ENCODE measurements at places on chromosomes 1 and 21.

DNA sequence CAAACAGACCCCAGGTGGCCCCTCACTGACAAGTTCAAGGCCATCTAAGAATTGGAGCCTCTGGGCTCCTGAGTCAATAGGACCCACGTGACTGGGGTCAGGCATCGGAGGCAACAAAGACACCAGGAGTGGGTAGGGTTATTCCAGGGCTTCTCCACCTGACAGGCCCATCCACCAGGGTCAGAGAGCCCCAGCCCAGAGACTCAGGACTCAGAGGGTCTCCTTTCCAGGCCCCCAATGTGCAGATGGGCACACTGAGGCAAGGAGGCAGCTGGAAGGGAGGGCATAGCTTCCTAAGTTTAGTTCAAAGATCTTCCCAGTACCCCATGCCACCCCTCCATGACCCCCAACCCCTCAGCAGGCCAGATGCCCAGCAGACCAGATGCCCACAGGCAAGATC, 388.6 kb downstream of the MATN1 start:
- DNase-seq: no peak

DNA sequence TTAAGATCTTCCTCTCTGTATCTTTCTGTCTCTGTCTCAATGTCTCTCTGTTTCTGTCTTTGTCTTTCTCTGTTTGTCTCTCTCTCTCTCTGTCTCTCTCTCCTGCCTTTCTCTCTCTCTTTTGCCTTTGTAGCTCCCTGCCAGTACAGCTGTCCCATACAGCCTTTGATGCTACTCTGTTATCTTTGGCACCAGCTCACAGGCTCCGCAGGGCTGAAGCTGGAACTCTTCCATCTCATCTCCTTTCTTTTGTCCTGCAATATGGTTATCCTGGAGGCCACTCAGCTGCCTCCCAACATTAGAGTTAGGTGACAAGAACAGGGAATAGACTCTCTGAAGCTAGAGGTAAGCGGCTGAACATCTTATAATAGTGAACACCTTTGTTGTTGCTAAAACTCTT, 354.3 kb upstream of the NEGR1 start:
- no peak for DNase-seq

DNA sequence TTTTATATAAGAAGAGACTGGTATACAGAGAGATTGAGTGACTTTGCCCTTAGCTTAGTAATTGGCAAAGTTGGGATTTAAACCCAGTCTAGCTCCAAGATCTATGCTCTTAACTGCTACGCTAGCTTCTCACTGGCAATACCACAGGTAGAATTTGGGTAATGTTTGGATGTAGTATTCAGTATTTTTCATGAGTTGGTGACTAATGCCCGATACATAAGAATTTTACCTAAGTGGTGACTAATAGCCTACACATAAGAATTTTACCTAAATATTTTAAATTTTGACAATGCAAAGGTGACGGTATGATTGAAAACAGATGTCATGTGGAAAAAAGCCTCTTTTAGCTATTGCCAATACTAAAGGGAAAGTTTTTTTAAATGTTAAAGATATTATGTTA, 24.3 kb downstream of the GPSM2 start:
- no peak for DNase-seq

DNA sequence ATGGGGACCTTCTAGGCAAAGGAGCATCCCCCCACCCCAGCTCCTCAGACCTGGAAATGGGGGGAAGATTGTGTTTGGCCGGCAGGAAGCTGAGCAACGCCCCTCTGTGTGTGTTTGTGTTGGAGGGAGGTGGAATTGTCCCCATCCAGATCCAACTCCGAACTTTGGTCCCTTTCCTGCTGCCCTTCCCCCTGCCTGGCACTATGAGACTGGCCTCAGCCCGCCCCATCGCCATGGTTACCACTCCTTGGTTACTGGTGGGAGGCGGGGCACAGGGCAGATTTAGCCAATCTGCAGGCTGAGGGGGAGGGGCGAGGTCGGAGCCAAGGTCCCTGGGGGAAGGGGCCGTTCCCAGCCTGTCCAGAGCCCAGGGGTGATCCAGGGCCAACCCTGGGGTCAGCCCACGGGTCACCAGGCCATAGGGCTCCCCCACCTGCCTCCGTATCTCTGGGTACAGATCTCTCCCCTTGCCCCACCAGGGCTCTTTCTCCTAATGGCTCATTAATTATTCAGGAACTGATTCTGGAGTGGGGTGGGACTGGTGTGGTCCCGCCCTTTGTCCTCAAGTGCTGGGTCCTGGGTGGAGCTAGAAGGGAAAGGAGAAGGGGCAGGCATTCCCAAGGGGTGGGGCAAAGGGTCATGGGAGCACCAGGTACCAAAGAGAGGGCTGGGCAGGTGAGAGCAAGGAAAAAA, 15.2 kb downstream of the PTPRF start:
- DNase-seq: no peak

DNA sequence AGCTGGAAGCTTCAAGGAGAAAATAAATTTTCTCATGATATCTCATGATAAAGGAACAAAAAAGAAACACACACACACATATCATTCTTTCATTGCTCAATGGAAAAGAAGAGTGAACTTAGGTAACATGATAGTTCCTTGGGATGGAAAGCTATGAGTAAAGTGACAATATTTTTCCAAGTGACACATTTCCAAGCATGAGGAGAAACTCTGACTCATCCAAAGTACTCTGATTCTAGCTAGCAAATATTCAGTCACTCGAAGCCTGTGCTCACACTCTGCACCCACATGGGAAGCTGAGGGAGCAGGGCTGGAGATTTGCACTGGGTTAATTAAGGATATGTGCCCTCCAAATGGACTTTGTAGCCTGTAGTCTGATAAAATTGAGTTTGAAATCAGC, 222.4 kb downstream of the LRRC40 start:
- no peak for DNase-seq

DNA sequence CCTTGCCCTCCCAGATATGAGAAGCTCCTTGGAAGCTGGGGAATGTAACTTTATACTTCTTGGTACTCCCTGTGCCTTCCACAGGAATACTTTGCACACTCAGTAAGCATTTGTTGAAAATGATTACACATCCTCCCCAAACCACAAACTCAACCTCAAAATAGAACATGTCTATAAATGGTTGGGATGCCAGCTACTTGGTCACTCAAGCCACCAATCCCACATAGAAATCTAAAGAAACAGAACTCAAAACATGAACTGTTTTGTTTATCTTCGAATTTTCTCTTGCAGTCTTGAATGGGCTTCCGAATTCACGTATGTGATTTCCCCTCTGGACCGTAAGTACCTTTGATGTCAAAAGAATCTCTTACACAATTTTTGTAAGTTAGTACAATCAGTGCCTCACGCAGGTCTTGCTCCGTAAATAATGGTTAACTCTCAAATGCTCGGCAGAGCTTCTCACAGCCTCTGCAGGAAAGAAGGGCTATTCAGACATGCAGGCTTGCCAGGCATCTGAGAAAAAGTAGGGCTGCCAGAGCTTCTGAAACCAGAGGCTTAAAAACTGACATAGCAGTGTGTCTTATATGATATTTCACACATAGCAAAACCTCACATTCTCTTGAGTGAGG, 26.9 kb downstream of the SORT1 start:
- no peak for DNase-seq

- DNase-seq: no peak
Measured at GRCh38 chr1:177511036-177511435, 340.3 kb downstream of the BRINP2 start.

- no peak for DNase-seq
Measured at GRCh38 chr1:235093013-235093695, 35.5 kb downstream of the TOMM20 start.

- DNase-seq: no peak
Measured at GRCh38 chr1:108732398-108732797, 14.1 kb upstream of the STXBP3 start.

- no peak for DNase-seq
Measured at GRCh38 chr1:118621839-118622238, 366.3 kb downstream of the TBX15 start.

- DNase-seq: no peak
Measured at GRCh38 chr1:53899206-53899628, 5.2 kb downstream of the DIO1 start.

DNA sequence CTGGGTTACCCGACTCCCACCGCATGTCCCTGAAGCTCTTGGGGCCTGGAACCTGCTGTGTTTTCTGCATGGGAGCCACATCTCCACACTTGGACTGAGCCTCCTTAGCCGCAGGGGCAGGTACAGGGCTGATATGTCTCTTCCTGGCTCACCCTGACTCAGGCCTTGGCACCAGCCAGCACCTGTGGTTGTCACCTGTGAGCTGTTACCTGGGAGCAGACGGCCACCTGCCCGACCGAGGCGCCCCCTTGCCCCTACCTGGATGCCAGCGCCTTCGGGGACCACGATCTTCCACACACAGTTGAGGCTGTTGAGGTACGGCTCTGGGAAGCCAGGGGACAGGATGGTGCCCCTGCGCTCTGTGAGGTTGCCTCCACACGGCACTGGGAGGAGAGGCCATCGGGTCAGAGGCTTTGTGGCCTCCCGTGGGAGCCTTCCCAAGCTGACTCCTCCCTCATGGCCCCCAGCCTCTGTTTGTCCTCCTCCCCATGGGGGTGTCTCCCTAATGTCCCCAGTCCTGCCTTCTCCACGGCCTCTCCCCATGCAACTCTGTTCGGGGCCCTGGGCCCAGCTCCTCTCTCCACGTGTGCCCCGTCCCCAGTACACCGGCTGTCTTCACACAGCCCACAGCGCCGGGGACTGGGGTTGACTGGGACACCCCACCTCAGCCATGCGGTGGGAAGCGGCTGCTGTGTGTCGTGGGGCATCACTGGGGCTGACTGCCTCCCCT, 152.0 kb downstream of the ZSCAN20 start:
- no peak for DNase-seq

DNA sequence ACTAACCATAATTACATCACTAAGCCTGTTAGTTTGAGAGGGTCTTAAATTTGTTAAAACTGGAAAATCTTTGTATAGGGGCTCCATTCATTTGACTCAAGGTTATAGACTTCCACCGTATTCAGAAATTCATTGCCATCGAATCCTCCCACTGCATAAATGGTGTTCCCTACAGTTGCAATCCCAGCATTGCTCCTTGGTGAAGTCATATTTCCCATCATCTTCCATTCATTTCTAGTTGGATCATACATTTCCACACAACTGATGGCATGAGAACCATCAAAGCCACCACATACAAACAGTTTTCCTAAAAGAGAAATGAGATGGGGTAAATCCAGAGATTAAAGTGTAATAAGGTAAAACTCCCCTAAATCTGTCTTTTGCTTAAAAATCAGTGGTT, 19.1 kb downstream of the IVNS1ABP start:
- DNase-seq: no peak

GRCh38 chr1:244851546-244852231, 12.7 kb downstream of the HNRNPU start:
- DNase-seq: no peak

DNA sequence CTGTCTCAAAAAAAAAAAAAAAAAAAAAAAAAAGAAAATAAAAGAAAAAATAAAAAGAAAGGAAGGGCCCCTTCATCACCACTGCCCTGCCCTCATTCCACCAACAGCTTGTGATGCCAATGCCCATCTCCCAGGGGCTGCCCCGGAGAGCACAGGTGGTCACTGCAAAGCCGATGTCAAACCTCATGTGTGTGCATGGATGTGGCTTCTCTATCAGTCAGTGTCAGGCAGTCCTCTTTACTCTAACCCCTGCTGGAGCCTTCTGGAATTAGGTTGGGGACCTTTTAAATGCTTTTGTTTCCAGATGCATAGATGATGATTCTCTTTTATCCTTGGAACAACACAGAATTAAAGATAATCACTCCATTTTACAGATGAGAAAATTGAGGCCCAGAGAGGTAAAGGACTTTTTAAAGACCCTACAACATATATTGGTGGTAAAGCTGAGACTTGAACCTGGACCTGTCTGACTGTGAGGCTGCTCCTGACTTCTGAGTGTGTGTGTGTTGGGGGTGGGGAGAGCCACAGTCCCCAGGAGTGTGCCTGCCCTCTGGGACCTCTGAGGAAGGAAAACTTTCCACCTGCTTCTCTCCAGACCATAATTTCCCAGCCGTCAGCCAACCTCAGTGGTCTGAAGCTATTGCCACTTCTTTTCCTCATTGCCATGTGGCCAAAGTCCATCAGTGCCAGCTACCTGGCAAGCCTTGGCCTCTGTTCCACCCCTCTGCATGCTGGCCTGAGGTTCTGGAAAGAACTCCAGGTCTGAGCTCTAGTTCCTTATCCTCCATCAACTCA, 3.0 kb upstream of the TMEM54 start:
- no peak for DNase-seq

DNA sequence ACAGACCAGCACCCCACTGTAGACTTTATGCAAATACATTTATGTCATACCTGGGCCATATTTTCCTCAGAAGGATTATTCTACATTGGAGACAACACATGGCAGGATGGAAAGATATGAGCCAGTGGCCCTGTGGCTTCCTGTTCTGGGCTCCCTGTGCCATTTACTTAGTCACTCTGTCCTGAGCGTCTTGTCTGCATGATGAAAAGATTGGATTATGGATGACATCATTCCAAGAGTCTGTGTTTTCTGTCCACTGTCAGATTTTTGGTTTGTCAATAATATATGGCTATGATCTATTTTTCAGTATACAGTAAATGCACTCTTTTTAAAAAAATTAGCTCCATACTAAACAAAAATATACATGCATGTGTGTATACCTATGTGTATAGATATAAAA, 30.8 kb downstream of the IGSF5 start:
- no peak for DNase-seq

GRCh38 chr1:176692431-176692830, 229.5 kb downstream of the PAPPA2 start:
- no peak for DNase-seq
